ENCODE measurements at places on chromosomes 11 and 22. TPM values are rescaled to one million over a fixed set of nuclear protein-coding genes. Genes with fewer than 3 reads are reported as not detected.

DNA sequence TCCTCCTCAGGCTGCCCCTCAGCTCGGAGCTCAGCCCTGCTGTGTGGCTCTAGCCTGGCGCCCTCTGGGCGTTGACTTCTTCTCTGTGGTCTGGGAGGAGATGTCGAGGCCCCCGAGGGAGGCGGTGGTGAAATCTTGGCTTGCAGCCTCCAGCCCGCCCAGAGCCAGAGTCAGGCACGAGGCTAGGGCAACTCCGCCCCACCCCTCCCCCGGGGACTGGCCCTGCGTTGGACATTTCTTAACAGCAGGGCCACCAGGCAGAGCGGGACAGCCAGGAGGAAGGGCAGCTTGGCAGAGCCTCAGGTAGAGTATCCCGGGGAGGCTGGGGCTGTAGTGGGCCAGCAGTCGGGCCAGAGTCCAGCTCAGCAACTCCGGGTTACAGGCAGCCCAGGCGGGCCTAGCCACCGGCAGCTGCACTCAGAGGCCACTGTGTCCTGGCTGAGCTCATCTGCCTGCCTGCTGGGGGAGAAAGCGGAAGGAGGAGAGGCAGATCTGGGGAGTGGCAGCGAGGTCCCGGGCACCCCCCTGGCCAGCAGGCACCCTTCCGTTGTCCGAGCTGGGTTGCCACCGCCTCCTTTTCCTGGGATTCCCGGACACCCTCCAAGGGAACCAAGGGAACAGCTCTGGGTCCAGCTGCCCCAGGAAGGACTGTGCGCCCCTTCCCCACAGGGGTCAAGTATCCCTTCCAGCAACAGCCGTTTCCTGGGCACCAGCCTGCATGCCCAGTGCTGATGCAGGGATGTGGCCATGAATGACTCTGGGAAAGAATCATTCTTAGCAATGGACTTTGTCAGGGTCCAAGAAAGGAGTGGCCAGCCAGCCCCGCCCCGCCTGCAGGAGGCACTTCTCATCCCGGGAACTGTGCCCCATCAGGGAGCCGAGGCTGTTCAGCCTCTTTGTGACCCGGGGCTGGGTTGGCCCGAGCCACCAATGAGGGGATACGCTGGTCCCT is at the start of gene ALDH3B1:
Gene ALDH3B1 (plus strand): TSS at position 238 of the 952 bp plus-strand sequence. CDS start 4,971 bp downstream, outside the sequence.
- ATAC-seq: peak; percentile 93

DNA sequence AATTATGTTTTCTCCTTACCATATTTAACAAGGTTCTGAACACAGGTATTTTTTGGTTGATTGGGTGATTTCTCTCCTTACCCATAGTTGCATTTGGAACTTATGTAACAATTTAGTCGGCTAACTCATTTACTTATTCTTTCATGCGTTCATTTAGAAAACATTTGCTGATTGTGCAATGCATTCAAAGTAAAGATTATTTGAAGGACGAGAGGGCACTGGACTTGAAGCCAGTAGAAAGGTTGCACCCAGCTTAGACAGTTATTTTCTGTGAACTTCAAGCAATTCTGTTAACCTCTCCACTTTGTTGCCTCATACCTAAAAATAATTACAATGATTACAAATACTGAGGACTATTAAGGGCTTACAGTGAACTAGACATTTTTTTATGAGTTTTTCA is 769.6 kb downstream of the LRRC4C start:
- ATAC-seq: no peak

DNA sequence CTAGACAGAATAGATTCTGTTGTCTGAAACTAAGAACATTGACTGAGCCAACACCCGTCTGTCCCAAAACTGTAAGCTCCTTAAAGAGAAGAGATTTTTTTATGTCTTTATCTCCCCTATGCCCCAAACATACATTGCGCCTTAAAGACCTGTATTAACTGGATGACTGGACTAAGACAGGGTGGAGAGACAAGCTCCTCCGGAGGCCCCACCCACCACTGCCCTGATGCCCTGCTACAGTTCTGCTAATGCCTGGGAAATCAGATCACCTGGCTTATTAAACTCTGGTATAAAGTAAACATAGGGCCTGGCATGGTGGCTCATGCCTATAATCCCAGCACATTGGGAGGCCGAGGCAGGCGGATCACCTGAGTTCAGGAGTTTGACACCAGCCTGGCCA is 203.7 kb downstream of the TENM4 start:
- no peak for ATAC-seq

DNA sequence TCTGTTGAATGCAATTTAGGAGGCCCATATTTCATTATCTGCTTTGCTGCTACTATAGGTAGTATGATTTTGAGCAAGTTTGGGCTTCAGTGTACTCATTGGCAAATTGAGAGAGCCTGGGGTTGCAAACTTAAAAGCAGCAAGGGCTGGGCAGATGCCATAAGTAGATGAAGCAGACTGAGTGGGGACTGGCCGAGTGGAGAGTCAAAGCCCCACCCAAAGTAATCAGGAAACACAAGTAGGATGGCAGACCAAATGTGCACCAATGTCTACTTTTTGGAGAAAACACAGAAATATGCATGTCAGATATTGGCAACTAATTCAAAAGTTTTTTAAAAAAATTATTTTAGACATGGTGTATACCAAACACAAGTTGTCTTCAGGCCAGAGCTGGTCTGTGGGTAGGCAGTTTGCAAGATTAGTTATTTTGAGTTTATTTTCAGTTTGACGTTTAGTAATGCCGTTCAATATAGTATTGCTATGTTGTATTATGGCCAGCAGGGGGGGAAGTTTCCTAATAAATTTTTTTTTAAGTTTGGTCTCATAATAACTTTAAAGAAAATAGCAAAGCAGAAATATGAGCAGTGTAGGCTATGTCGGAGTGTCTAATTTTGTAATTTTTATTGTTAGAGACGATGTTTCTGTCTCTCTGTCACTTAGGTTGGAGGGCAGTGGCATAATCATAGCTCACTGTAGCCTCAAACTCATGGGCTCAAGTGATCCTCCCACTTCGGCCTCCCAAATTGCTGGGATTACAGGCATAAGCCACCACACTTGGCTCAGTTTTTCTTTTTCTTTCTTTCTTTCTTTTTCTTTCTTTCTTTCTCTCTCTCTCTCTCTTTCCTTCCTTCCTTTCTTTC is 105.1 kb downstream of the HIPK3 start:
- ATAC-seq: peak; percentile 48

DNA sequence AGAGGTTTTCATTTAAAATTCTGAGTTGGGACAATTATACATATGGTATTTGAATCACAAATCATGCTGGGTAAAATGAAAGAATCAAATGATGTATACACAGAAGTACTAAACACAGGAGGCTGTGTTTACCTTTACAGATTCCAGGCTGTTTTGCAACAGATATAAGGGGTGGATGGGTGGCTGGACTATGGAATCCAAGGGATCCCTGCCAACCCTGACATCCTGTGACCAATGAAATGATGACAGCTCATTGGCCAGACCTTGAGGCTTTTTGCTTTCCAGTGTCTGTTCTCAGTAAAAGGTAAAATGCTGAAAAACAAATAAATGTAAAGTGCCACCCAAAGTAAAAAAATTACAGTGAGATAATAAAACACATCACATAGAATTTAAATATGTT is 3.3 kb upstream of the DDI1 start:
- peak; percentile 55 for ATAC-seq

GRCh38 chr11:17542249-17542648 is 2.0 kb downstream of the USH1C start:
- ATAC-seq: no peak

- no peak for ATAC-seq
These were observed 164.4 kb downstream of the BRD1 start for GRCh38 chr22:49663311-49663711.

Gene NRXN2
- 5.1 TPM for total RNA-seq

Gene PNPLA3
- not detected for total RNA-seq

Gene SCN2B
- total RNA-seq: 0.67 TPM

Gene LIN7C
- total RNA-seq: 37.6 TPM

Gene C11orf91
- not detected for total RNA-seq

Gene FAM118A
- 29.6 TPM for total RNA-seq

Gene CD248
- total RNA-seq: 25.8 TPM

Measured in gastroesophageal sphincter (tissue), 4 donors.